Stimulated activated CD4-positive, alpha-beta T cell treated with anti-CD3 and anti-CD28 coated beads, Interleukin-1b, Interleukin-23, amount 100 ng/mL, for 1 hour (primary cell): ENCODE measurements at places on chromosomes 4 and X.

GRCh38 chr4:75698963-75699228, 25.5 kb upstream of the USO1 start:
- no peak for DNase-seq

DNA sequence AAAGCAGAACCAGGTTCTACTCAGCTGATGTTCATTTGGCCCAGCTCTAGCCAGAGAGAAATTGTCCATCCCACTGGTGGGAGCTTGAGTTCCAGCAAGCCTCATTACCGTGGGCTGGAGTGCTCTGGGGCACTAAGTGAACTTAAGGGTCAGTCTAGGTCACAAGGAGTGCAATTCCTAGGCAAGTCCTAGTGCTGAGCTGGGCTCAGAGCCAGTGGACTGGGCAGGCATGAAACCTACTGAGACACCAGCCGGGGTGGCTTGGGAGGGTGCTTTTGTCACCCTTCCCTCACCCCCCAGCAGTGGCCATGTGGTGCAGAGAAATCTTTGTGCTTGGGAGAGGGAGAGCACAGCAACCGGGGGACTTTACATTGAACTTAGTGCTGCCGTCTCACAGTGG, 39.4 kb downstream of the GSX2 start:
- no peak for DNase-seq

- DNase-seq = no peak
These were observed 10.8 kb downstream of the NOX1 start for GRCh38 chrX:100863326-100863864.

GRCh38 chr4:123338715-123339114, 57.9 kb upstream of the SPRY1 start:
- no peak for DNase-seq

GRCh38 chr4:75639124-75639695, 8.9 kb upstream of the CDKL2 start:
- DNase-seq = no peak

DNA sequence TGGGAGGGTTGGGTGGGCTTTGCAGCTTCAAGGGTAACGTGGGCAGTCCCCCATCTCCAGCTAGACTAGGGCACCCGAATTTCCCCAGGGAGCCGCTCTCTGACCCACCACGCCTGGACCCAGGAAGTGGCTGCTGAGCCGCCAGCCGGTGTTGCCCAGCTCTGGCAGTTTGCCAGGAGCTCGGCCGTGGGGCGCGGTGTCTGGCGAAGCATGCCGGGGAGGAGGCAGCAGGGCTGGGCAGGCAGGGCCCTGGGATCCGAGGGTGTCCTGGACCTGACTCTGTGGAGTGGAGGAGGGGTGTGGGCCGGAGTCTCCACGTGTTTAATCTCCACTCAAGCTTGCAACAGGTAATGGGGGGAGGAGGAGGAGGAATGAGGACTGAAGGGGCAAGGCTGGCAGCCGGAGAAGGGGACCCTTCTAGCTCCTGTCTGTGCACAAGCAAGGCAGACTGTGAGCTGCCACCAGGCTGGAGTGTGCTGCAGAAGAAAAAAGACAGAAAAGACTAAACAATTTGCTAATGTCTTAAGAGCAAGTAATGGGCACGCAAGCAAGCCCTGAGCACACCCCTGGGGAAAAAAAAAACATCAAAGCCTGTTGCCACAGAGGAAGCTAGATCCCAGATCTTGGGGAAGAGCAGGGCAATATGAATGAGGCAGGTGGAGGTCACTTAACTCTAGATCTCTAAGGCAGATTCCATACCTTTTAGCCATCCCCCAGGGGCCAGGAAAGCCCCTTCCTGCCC, 2.4 kb downstream of the LONRF3 start:
- DNase-seq = no peak

GRCh38 chr4:13218326-13218958, 265.7 kb downstream of the RAB28 start:
- DNase-seq = no peak

- no peak for DNase-seq
These were observed 120.5 kb downstream of the ADGRL3 start for GRCh38 chr4:61320631-61321030.

- no peak for DNase-seq
These were observed 22.3 kb downstream of the COL4A6 start for GRCh38 chrX:108415891-108416290.
